Stimulated activated CD4-positive, alpha-beta T cell treated with anti-CD3 and anti-CD28 coated beads, TNF-alpha, amount 100 ng/mL, for 24 hours (primary cell): ENCODE measurements at places on chromosomes 5 and 9.

- DNase-seq, result no peak
Measured at GRCh38 chr9:104961701-104962359, 33.9 kb upstream of the ABCA1 start.

GRCh38 chr9:108056084-108056804, 566.7 kb upstream of the KLF4 start:
- DNase-seq, result no peak

GRCh38 chr9:124840300-124840833, 12.9 kb upstream of the WDR38 start:
- DNase-seq, result no peak

DNA sequence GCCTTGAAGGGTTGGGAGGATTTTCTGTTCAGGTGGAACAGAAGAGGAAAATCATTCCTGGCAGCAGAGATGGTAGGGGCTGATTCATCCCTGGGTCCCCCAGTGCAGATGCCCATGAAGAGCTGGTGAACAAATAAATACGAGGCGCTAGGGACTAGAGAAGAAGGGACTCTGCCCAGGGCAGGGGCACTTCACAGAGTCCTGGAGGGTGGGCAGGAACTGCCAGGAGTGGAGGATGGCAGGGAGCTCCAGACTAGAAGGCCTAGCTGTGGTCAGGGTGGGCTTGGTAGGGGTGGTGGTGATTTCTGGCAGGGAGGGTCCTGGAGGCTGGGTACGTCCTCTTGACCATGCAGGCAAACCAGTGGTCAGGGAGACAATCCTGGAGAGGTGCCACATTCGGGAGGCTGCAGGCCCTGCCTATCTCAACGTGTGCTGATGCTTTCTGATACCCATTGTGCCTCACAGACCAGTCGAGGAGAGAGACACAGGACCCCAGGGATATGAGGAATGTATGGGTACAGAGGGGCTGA, 69.9 kb downstream of the CRB2 start:
- no peak for DNase-seq

DNA sequence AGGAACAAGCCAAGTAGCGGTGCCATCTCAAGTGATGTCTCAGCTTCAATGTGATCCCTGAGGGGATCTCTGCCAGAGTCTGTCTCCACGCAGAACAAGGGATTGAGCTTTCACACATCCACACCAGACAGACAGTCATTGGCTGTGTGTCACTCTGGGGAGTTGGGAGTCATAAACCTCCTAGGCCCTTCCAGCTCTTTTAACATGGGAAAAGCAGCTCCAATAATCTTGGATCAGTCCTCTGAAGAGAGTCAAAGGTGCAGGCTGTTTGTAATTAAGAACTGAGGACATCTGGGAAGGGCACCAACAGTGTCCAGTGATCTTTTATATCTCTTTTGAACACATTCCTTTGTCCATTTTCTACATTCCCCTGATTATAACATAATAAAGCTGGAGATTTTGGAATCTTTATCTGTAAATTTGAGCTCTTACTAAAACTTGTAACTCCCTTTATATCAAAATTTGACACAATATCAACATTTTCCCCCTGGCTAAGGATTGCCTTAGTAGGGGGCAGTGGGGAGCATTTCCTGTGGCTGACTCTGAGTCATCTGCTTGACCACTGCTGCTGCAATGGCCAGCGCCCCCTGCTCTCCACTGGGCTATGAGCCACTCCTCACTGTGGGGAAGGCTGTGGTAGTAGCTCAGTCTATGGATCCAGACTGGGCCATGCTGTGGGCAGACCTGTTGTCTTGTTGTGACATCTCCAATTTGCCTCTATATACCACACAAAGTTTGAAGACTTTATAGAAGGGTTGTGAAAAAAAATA, 284.4 kb downstream of the OSTF1 start:
- no peak for DNase-seq

DNA sequence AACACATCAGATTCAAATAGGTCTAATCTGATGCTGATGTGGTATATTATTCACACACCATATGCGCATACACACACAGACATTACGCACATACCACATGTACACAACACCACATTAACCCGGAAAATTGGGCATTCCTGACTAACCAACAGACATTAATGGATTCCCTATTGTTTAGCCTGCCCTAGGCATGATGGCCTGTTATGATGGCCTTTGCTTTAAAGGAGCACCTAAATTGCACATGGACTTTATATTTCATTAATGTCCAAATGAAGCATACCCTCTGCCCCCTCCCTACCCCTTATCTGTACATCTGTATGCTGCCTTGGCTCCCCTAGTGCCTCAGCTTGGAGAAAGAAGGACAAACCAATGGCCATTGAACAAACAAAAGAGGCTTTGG, 127.7 kb upstream of the PRLR start:
- DNase-seq, result no peak

DNA sequence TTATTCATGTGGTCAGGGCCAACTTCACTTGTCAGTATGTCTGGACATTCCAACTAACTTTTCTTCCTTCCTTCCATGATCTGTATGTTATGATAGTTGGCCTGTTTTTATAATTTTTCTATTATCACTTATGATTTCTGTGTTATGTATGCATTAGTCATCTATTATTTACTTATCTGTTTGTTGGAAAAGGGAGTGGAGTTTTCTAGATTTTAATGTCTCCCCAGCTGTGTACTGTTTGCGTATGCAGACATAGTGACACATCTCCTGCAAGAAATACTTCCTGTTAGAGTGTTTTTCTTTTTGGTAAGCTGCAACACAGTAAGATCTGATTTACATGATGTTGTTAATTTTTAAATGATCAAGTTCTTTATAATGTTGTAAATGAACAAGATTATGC, 8.7 kb upstream of the INSYN2B start:
- DNase-seq, result no peak

- no peak for DNase-seq
Measured at GRCh38 chr9:34892886-34893285, 65.2 kb upstream of the PHF24 start.

- no peak for DNase-seq
Measured at GRCh38 chr5:36883894-36884462, 7.4 kb downstream of the NIPBL start.

DNA sequence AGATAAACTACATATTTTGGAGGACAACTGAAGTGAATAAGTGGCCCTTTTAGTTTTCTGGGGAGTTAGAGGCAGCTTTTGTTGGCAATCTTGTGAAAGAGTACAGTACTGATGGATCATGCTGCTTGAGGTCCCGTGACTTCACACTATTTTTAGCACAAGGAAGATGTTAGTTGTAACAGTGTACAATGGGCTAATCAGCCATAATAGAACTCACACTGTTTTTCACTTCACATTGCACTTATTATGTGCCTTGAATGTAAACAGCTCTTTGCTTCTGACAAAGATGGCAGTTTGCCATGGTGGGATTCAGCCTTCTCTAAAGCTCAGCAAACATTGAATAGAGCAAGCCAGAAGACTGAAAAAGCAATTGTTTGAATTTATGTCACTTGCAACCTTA, 176.7 kb upstream of the ZNF608 start:
- no peak for DNase-seq

GRCh38 chr9:73038089-73038509, 85.2 kb upstream of the ALDH1A1 start:
- DNase-seq, result no peak
